ENCODE measurements at places on chromosomes 12 and 14. TPM values are rescaled to one million over a fixed set of nuclear protein-coding genes. Genes with fewer than 3 reads are reported as not detected.

DNA sequence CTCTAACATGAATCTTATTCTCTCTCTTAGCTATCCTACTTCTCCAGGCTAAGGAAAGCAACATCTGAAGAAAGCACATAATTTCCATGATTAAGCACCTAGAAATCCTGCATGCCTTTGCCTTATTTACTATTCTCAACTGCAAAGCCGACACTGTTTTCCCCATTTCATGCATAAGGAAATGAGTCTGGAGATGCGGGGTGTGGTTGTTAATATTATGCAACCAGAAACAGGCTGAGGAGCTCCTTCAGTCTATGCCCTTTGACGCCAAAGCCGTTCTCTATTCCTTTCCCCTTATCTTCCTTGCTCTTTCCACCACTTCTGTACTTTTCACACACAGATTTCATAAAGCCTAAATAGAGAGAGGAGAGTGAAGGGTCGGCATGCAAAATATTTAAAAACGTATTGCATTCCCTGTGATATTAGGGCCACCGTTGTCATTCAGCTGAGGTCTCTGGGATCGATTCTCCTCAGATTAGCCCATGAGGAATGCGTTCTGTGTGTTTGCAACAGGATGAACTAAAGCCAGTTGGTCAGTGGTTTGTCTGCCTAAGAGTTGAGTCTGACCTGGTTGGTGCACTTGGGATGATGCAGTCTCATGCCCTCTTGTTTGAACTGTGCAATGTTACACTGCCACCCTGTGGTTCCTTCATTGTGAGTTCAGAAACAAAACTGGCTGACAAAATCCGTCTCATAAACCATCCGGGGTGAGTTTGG lies 53.1 kb upstream of the PLEKHG7 start:
- peak; percentile 86 for DNase-seq

Gene IFNG-AS1
- not detected for total RNA-seq

DNA sequence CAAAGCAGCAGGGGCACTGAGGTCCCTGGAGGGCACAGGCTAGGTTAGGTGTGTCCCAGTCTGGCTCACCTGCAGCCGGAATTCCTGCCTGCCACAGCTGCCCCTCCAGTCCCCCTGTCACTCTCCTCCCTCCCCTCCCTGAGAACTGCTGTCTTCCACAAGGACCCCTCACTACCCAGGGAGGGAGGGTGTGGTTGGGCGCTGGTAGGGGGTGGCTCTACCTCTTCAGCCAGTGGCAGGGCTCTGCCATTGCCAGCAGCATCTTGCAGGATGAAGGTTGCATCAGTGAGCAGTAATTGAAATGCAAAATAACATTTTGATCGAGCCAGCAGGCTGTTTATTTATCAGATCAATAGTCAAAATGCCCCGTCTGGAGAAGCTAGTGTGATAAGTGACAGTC lies 45.7 kb downstream of the ESRRB start:
- DNase-seq: no peak

DNA sequence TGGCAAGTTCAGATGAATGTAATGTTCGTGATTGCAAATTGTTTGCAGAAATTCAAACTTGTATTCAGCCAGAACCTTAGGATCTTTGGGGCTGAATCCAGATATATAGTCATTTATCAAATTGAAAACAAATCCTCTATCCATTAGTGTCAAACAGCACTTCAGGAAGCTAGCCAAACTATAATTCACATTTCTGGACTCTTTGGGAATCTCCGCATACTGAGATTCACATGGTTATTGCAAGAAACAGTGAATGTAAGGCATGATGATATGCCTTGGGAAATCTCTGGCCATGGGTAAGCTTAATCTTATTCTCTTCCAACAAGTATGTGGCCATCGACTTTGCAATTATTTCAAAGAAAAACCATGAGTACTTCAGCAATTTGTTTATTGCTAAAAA lies 98.5 kb downstream of the KLHL28 start:
- no peak for DNase-seq
